Airway epithelial cell (primary cell): ENCODE measurements at places on chromosomes 2 and 18. TPM values are rescaled to one million over a fixed set of nuclear protein-coding genes. Genes with fewer than 3 reads are reported as not detected.

INHA gene
- total RNA-seq = not detected in 2 replicates

SERPINB11 gene
- total RNA-seq = 0.05 and 0.35 TPM in 2 replicates

DUSP2 gene
- 4.9 and 6.5 TPM in 2 replicates for total RNA-seq

ANKRD30B gene
- not detected in 2 replicates for total RNA-seq

CHRND gene
- total RNA-seq = not detected in 2 replicates

RGPD3 gene
- total RNA-seq = 0.09 and 0.14 TPM in 2 replicates

CHST9 gene
- 3.0 and 3.2 TPM in 2 replicates for total RNA-seq
